ENCODE measurements at places on chromosomes 16 and 17.

DNA sequence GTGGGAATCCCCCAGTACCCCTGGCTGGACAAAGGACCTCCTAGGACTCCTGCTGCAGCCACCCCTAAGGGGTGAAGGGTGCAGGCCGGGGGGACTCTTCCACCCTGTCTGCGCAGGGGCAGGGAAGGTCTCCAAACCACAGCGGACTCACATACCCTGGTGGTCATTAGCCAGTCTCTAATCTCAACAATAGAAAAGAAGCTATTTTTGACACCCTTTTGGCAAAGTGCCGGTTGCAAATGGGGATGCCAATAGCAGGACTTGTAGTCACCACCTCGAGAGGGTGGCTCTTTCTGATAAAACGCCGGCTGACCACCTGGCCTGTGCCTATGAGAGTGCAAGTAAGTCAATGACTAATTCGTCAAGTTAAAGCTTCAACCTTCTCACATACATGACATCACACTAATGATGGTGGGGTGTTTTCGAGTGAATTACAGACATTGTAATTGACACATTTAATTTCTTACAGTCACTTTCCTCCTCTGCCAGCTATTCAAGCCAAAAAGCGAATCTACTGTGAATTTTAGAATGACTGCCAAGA is 23.1 kb upstream of the DNAH17 start:
- no peak for DNase-seq

GRCh38 chr17:80017226-80018010 is 18.3 kb downstream of the TBC1D16 start:
- DNase-seq: no peak

GRCh38 chr16:56914896-56915295 is 17.0 kb upstream of the HERPUD1 start:
- no peak for DNase-seq

GRCh38 chr16:116015-116414 is 22.5 kb downstream of the NPRL3 start:
- DNase-seq: no peak

DNA sequence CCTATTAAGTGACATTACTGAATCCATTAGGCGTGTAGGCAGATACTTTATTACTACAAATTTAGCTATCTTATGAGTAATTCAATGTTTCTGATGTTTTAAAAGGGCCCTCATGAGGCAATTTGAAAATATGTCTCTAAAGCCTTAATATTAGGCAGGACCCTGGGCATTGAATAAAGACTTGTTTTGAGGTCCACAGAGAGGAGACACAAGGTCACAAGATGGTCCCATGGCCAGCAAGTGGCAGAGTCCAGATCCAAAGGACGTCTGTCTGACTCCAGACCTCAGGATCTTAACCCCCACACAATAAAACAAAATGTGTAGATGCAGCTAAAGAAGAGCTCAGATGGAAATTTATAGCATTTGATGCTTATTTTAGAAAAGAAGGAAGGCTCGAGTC is 31.9 kb upstream of the HEATR6 start:
- no peak for DNase-seq

GRCh38 chr16:29824589-29825144 is 4.4 kb downstream of the MVP start:
- no peak for DNase-seq
